ENCODE measurements at places on chromosomes 16 and 17.

DNA sequence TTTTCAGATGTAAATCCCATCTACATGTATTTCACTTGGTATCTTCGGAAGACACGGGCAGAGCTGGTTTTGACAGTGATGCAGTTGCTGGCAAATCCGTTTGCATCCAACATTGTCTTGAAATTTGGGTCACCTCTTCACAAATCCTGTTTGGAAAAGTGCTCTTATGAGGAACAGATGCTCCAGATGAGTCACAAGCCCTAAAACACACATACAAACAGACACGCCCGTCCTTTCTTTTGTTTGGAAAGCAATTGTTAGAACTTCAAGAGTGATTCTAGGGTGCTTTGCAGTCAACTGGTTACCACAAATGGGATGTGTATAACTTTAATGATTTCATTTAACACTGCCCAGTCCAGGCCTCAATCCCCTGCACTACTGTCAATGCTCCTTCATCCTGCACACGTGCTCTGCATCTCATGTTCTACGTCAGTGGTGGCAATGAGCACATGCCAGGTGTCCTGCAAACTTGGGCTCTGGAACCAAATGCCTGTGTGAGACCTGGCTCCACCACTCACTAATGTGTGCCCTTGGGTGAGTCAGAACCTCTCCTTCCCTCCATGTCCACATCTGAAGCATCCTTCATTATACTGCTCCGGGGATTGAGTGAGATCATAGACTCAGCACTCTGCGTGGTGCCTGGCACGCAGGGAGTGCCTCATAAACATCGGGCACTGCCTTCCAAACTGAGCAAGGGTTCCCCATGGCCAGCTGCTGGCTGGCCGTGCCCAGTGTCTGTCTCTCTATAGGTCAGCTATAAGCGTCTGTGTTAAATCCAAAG, 19.3 kb upstream of the FOXF1 start:
- DNase-seq, result no peak

- no peak for DNase-seq
Observed at GRCh38 chr16:49020436-49020835, 261.2 kb downstream of the CBLN1 start.

GRCh38 chr17:63015824-63016223, 49.8 kb downstream of the TANC2 start:
- no peak for DNase-seq

DNA sequence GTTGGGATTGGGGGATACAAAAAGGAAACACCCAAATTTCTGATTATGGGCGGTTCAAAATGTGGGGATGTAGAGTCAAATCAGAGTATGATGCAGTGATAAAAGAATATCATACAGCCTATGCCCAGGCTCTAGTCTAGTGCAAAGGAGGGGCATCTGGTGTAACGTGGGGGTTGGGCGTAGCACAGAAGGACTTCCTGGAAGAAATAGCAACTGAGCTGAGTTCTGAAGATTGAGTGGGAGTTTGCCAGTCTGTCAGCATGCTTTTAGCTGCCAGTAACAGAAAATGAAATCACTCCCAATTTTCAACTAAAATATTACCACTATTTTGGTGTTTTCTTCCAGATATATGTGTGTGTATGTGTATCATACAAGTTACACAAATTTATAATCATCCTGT, 196.9 kb downstream of the SPECC1 start:
- DNase-seq, result no peak

- no peak for DNase-seq
Observed at GRCh38 chr16:89550421-89551007, 10.0 kb upstream of the RPL13 start.

GRCh38 chr16:58187092-58187491, 10.8 kb downstream of the CSNK2A2 start:
- no peak for DNase-seq

- DNase-seq, result no peak
Observed at GRCh38 chr17:48954300-48954755, 9.7 kb upstream of the SNF8 start.

DNA sequence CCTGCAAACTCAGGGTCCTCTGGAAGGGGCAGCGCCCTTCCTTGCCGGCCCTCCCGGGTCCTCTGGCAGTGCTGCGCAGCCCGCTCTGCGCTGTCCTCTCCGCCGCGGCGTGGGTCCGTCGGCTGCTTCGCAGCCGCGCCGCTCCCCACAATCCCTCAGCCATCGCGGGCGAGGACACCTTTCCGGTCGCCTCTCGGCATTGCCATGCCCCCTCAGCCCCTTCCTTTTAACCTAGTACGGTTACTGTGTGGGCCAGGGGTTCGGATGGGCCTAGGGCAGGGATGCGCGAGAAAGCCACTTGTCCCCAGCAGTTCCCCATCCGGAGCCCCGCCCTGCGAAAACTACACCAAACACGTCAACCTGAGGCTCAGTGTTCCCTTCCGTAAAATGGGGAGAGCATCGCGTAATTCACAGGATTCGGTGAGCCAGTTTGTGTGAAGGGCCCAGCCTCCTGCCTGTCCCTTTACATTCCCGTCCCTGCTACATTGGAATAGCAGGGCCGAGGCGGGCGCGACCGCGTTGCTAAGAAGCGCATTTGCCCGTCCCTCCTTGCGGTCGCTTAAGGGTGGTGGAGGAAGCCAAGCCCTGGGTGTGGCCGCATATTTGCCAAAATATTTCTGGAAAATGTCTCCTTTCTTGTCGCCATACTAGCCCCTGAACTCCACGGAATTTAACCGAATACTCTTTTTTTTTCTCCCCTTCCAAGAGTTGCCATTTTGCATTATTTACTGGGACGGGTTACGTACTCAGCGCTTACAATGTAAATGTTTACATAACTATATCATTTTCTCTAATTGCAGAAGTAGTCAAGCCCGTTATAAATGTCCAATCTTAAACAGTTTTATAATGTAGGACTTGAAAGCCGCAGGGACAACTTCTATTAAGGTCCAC, 13.2 kb downstream of the COPZ2 start:
- peak; percentile 42 for DNase-seq

DNA sequence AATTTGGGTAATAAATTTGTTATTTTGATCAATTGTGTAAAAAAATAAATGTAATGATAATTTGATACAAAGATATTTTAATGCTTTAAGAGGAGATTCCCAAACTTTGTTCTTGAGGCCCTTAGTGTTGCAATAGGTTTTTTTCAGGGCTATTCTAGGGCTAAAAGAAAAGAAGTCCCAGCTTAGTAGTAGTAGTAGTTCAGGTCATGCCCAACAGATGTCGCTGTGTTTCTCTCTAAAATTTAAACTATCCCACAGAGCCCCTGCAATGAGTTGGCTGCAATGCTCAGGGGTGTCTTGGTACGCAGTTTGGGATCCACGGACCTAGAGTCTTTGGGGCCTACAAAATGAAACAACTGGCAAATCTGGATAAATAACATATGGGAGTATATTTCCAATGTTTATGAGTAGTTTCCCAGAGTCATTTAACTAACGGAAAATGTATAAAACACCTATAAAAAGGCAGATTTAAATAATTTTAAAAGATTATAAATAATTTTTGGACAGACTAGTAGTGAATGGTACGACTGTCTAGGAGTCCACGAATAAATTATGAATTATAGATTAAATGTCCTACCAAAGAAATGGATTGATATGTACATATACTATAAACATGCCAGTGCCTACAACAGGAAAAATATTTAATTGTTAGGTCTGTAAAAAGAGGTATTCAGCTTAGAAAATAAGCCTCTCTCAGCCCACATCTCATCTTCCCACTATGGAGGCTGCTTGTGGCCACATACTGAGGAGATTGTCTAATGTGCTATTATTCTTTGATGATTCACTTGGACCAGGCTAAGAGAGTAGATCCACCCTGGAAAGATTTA, 228.5 kb upstream of the PMFBP1 start:
- peak; percentile 5 for DNase-seq

- no peak for DNase-seq
Observed at GRCh38 chr17:61255647-61256046, 144.0 kb upstream of the TBX2 start.

- no peak for DNase-seq
Observed at GRCh38 chr17:83178533-83179304, 99.3 kb downstream of the METRNL start.

GRCh38 chr17:50079334-50080095, 15.6 kb upstream of the PDK2 start:
- DNase-seq, result no peak

GRCh38 chr16:75248536-75249380, 2.7 kb downstream of the BCAR1 start:
- no peak for DNase-seq

GRCh38 chr17:50868602-50869001, 2.4 kb upstream of the TOB1 start:
- DNase-seq, result no peak

- no peak for DNase-seq
Observed at GRCh38 chr16:84446084-84446483, 58.4 kb downstream of the MEAK7 start.

DNA sequence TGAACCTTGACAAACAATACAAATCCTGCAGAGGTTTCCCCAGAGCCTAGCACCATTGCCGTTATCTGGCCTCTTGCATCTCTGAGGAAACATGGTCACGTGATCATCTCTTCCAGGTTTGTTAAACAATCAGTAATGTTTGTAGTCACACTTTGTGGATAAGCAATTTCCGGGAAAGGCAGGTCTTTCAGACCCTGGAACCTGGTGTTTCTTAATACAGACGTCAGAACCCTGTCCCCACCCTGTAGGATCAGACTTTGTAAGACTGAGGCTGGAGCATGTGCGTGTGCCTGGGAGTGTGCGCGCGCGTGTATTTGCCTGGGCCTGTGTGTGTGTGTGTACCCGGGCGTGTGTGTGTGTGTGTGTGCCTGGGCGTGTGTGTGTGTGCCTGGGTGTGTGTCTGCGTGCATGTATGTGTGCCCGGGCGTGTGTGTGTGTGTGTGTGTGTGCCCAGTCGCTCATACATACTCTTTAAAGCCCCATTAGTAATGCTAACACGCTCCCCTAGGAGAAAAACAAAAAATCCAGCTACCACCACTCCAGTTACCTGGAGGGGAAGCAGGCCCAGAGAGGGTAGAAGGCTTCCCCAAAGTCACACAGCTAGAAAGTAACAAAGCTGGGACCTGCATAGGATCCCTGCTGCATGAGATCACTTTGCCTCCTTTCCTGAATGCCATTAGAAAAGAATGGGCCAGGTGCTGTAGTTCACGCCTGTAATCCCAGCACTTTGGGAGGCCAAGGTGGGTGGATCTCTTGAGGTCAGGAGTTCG, 5.3 kb downstream of the CTNS start:
- no peak for DNase-seq

GRCh38 chr16:80480664-80481063, 60.1 kb upstream of the DYNLRB2 start:
- DNase-seq, result no peak

GRCh38 chr17:4504188-4504587, 5.5 kb downstream of the SPNS2 start:
- no peak for DNase-seq

- DNase-seq, result no peak
Observed at GRCh38 chr17:56681561-56682266, 88.2 kb downstream of the NOG start.

DNA sequence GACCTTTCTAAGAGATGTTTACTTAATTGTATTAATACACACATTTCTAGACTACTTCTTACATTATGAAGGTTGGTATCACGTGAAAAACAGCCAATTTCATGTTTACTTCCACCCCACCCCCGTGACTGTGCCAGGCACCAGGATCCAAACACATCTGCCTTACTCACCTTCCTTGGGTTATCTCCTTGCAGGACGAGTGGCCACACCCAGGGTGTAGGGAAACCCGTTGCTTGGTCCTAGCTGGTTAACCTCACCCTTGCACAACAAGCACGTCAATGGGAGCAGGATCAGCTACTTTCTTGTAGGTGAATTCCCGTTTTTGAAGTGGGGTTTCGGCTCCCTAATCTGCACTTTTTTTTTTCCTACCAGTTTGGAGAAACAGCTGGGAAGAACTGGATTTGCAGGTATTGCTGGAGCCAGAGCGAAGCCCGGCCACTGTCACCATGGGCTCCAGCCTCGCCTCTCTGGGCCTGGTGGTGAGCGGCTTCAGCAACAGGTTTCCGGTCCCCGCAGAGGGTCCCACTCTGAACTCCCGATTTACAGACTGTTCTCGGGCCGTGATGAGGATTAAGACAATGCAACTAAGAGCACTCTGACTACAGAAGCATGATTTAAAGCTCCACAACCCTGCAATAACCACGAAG, 2.1 kb upstream of the UBB start:
- no peak for DNase-seq

GRCh38 chr16:65745-66144, 6.7 kb downstream of the RHBDF1 start:
- DNase-seq, result peak; percentile 85

GRCh38 chr16:65059406-65059980, 62.4 kb downstream of the CDH11 start:
- DNase-seq, result no peak

DNA sequence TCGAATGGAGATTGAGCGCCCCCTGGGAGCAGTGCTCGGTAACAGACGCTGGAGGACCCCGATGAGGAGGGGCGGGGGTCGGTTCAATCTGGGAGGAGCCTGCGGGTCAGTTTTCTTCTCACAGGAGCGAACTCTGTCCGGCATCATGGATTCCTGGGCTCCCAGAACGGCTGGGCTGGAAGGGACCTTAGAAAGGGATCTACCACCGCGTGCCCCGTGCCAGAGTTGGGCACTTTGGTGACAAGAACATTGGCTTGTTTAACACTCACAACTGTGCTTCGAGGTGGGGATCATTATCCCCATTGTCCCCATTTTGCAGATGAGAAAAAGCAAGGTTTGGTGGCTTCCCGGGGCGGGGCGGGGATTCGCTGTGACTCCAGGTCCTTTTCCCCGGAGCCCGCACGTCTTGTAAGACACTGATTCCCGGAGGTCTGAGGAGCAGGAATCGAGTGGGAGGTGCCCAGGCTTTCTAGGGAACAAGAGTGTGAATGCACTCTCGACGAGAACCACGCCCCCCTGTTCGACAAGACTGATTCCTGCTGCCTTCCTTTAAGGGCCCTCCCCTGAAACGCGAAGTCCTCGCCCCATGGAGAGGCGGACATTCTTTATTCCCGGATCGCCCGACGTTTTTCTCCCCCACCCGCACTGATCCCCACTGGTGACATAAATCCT, 1.5 kb upstream of the FBXL19 start:
- peak; percentile 87 for DNase-seq

DNA sequence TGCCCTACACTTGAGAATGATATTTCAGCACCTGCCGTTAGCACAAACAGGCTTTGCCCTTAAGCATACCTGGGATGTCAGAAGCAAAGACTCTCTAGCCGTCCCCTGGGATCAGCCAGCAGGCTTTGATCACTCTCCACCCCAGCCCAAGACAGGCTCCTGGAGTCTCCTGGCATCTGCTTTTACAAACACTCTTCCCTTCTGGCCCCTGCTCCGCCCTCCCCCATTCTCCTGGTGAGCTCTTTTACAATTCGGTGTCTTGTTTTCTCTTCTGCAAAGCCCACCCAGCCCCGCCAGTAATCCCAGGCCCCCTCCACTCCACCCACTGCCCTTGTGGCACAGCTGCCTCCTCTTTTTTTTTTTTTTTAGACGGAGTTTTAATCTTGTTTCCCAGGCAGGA, 50.4 kb downstream of the KATNIP start:
- DNase-seq, result no peak

Measured in activated CD4-positive, alpha-beta T cell treated with anti-CD3 and anti-CD28 coated beads, Interleukin-2, amount 50 U/mL, for 1 hour (primary cell).